ENCODE measurements at places on chromosomes 12 and 14.
A peak's percentile ranks its signal among the peaks of the same experiment; 100 is the strongest.

GRCh38 chr12:93261505-93262094 is 116.1 kb upstream of the NUDT4 start:
- DNase-seq: no peak

- no peak for DNase-seq
Measured at GRCh38 chr14:25097120-25097519, 47.2 kb upstream of the STXBP6 start.

GRCh38 chr12:8899830-8900229 is 14.5 kb upstream of the PHC1 start:
- DNase-seq: peak; percentile 18

- no peak for DNase-seq
Measured at GRCh38 chr12:50859621-50860310, 17.0 kb downstream of the TMPRSS12 start.

- peak; percentile 68 for DNase-seq
Measured at GRCh38 chr14:22986508-22987054, 4.2 kb upstream of the AJUBA start.
